RPMI7951 (cell line): ENCODE measurements at places on chromosomes 6 and 20. TPM values are rescaled to one million over a fixed set of nuclear protein-coding genes. Genes with fewer than 3 reads are reported as not detected.

B3GALT4 gene
- 2.0 TPM in 2 replicates for total RNA-seq

DNA sequence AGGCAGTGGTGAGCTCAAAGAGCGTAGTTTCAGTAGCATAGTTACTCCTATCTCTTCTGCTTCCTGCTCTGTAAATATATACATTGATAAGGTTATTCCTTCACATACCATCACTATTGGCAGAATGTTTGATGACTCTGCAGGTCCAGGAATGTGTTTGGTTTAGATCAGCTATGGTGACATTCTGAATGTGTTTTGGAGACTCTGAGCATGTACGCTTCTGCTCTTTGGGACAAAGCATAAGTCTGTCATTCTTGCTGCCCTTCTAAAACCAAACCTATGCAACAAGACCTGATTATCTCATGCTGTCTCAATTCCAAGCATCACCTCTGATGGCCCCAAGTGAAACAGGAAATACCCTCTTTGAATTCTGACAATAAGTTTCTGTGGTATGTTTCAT is 1074.3 kb downstream of the KIF16B start:
- DNase-seq = no peak

- DNase-seq = peak; percentile 34
Observed at GRCh38 chr6:7052443-7053011, 55.2 kb upstream of the RREB1 start.

KIAA0408 gene
- 2.5 and 2.6 TPM in 2 replicates for total RNA-seq

DNA sequence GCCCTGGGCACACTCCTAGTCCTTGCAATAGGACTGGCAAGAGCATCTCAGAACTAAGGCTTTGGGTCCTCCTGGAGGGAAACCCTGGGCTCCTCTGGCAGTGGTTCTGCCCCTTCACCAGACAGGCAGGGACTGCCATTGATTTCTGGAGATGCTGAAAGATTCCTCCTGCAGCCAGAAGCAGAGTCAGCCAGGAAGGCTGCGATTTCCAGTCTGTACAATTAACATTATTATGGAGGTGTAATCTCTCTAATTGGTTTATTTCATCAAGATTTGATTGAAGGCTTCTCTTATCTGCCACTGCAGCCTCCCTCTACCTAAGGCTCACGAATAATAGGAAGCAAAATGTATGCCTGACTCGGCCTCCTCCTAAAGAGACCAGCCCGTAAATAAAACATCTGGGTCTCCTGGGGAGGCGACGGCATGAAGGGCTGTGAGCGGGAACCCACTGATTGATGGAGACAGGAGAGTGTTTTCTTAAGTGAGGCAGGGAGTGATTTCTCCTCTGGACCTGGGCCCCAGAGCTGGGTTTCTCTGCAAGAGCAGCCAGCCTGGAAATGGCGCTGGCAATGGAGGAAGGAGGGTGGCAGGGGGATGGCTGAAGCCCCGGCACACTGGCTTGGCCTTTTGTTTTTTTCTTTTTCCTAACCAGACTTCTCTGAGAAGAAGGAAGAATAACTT is 689.6 kb downstream of the DHX35 start:
- DNase-seq = no peak

DNA sequence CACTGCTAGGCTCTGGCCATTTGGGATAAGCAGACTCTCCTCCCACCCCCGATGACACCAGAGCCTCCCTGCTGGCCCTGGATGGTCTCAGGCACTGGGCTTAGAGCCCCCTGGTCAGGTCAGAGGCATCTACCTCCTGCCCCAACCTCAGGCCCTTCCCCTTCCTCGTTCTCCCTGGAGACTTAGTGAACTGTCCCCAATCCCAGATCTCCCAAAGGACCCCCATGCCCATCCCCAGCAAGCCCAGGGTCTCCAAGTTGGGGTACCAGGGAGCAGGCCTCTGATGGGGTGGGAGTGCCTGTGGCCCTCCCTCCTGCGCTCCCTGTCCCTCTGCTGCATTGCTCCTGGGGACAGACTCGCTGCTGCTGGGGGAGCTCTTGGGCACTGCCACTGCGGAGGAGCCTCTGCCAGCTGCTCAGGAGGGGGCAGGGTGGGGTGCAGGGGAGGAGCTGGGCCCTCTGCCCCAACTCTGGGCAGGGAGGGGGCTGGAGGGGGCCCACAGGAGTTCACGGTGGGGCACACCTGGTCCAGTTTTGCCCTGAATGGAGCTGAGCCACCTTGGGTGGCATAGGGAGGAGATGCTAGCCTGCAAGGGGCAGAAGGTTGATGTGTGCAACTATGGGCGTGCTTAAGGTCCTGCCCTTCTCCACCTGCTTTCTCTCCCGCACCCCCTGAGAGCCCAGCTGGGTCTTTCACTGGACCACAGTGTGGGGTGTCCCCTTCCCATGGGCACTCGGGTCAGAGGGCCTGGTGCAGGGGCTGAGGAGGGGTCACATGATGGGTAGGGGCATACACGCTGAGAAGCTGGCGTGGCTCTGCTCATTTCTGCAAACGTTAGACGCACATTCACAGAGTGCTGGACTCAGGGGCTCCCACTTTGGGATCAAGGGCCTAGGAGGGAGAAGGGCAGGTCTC is 40.4 kb downstream of the SPDEF start:
- DNase-seq = no peak

DNA sequence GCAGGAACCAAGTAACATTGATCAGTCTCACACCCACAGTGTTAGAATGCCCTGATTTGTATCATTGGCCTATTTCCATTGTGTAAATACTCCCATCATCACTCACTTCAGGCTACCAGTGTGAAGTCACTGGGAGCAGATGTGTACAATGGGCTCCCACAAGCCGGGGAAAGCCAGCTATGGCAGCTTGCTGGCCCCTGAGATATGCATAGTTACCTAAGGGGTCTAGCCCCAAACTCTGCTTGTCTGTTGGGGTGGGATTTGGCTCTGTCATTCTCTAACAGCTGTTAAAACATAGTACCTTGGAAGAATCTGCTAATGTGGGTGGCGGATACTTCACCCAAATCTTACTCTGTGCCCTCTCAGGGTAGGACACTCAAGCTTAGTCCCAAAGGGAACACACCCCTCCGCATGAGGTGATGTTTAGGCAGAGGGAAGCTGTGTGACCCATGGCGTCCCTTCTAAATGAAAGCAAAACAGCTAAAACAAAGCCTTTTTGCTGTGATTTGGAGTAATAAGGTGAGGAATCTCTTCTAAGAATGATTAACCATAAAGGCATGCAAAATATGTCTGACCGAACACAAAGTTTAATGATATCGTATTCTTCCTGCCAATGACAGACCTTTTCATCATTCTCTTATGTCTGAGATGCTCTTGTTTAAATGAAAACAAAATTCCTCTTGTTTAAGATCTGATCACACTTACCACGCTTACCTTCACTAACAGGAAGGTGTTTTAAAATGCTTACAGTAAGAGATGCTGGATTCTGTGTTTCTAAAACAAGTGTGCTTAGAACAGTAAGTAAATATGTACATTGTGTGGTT is 45.9 kb upstream of the PXDC1 start:
- peak; percentile 78 for DNase-seq

COL9A1 gene
- total RNA-seq = not detected in 2 replicates

TSBP1 gene
- not detected in 2 replicates for total RNA-seq

DNA sequence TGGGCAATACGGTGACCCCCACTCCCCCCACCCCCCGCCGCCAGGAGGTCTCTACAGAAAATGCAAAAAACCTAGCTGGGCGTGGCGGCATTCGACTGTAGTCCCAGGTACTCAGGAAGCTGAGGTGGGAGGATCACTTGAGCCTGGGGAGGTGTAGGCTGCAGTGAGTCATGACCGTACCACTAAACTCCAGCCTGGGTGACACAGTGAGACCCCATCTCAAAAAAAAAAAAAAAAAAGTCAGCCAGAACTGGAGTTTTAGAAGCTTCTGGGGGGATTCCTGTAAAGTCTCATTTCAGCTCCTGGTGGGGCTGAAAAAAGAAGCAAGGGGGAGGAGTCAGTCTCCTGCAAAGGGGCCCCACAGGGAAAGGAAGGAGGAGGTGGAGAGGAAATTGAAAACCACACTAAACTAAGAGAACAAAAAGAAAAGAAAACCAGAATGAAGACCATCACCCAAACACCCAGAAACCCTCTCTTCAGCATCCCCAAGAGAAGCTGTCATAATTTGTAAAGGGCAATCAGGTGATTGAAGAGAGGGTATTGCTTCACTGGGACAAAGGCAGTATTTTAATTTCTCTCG is 50.4 kb downstream of the NOL4L start:
- DNase-seq = no peak
